ENCODE measurements at places on chromosomes 6 and 20.

DNA sequence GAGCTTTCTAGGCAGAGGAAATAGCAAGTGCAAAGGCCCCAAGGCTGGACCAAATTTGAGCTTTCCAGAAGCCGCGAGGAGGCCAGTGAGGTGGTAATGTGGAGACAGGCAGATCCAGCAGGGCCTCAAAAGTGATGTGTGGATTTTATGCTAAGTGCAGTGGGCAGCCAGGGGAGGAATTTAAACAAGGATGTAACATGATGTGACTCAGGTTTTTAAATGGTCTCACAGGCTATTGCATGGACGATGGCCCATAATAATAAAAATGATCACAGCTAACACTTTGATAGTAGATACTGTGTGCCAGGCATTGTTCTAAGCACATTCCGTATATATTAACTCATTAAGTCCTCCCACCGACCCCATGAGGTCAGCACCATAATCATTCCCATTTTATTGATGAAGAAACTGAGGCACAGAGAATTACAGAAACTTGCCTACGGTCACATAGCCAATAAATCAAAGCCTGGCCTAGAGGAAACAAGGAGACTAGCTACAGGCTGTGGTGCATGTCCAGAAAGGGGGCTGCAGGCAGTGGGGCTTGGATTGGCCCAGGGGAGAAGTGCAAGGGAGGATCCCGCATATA, 18.0 kb upstream of the PREX1 start:
- no peak for DNase-seq

DNA sequence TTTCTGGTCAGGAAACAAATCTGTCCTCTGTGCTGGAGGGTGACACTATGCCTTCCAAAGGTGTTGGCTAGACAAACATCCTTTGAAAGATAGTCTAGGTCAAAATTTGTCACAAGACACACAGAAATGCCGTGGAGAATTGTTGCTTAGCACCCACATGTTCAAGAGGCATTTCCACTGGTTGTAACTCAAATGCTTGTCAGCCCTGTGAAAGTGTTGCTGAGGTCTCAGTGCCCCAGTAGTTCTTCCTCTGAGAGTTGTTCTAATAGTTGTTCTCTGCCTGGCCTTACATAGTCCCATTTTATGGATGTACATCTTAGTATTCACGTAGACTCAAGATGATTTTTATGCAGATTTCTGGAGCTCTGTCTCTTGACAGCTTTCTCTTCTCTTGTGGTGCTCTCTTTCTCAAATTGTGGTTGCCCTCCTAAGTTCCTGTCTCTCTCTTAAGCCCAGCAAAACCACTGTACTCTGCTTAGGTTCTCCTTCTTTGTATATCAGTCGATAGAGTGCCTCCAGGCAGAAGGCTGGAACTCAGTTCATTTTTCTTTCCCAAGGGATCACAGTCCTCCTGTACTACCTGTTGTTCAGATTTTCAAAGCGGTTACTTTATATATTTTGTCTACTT, 39.5 kb upstream of the REV3L start:
- DNase-seq: no peak

GRCh38 chr20:35461620-35462019, 6.2 kb downstream of the CEP250 start:
- no peak for DNase-seq

GRCh38 chr6:133977983-133978895, 25.2 kb downstream of the TBPL1 start:
- no peak for DNase-seq

- no peak for DNase-seq
Measured at GRCh38 chr6:169590376-169590939, 111.4 kb downstream of the WDR27 start.

- DNase-seq: no peak
Measured at GRCh38 chr6:7047128-7047527, 60.6 kb upstream of the RREB1 start.

- DNase-seq: no peak
Measured at GRCh38 chr6:45959534-45960145, 56.0 kb downstream of the CLIC5 start.

GRCh38 chr6:148700741-148701311, 46.0 kb upstream of the UST start:
- no peak for DNase-seq
